ENCODE measurements at places on chromosomes 3 and 15.

GRCh38 chr15:91620229-91620628 is 233.3 kb upstream of the SLCO3A1 start:
- DNase-seq: no peak

- no peak for DNase-seq
Measured at GRCh38 chr15:35095941-35096340, 10.8 kb upstream of the NANOGP8 start.

GRCh38 chr3:134928819-134929218 is 133.8 kb downstream of the EPHB1 start:
- DNase-seq: no peak

DNA sequence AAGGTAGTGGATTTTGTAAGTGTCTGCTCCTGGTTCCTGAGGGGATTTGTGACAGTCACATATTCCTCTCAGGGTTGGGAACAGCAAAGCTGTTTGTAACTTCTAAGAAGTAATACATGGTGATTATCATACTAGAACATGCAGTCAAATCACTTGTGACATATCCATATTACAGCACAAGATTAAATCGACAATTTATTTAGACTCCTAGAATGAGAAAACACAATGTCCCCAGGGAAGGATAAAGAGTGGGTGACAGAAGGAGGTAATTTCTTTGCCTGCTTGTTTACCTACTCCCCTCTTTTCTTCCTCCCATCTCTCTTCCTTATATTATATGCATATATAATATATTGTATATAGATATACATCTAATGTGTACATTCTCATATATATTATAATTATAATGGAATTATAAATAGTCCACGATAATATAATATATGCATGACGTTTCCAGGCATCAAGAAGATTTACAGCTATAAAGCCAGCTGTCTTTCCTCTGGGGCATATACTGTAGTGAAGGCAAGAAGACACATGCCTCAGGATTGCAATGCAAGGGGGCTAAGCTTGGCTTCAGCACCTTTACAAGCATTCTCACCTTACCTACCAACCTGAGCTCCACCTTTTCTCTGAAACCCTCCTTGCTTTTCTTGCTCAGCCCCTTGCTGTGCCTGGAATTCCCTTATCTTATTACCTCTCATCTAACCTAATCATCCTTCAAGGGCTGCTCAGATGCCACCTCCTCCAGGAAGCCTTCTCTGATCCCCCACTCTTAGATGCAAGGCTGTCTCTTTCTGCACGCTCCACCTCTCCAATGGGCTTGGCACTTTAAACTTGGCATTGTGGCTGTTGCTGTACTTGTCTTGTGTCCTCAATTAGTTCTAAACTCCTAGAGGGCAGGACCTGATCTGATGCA is 73.1 kb upstream of the PIAS1 start:
- no peak for DNase-seq

DNA sequence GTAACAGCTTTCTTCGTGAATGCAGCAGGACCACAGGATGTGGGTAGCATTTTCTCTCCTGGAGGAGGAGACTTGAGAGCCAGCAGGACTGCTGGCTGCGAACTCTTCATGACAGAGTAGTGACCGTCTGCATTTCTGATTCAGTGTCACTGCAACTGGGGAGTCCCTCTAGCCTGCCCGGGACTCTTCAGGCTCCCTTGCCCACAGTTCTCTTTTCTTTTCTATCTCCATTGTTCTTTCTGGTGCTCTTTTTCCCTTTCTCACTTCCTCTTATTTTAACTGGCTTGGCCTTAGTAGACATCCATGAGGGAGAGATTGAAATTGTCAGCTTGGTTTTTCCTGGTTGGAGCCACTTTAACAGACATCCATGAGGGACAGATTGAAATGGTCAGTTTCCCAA is 49.9 kb upstream of the P2RY1 start:
- no peak for DNase-seq

DNA sequence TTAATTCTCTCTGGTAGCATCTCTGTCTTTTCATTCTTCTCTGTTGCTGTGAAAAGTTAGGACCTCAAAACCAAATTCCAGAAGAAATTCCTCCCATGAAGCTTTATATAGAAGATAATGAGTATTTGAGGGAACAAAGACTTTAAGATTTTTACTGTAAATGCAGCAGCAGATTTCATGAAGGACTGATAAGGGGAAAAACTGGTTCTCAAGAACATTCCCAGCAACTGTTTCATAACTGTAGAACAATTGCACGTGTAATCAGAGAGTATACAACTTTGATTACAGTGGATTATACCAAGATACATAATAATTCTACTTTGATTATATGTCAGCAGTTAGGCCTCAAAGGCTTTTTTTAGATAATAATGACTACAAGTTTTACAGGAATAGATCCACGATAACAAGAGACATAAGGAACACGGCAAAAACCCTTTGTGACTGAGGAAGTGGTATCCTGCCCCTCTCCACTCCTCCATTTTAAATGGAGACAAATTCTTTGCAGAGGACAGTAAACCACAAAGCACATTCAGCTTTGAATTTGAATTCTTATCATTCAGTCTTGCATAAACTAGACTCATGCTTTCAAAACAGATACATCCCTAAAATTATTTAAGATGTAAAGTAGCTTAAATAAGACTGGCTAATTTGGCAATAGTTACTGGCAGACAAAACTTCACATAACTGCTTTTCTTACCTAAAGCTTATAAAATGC is 42.9 kb upstream of the DIPK2A start:
- DNase-seq: no peak

DNA sequence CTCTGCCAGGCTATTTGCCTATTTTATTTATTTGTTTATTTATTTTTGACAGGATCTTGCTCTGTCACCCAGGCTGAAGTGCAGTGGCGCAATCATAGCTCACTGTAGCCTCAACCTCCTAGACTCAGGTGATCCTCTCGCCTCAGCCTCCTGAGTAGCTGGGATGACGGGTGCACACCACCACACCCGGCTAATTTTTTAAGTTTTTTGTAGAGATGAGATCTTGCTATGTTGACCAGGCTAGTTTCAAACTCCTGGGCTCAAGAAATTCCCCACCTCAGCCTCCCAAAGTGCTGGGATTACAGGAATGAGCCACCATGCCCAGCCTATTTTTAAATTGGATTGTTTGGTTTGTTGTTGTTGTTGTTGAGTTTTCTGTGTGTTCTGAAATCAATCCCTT is 5.5 kb downstream of the NDUFB5 start:
- no peak for DNase-seq

- no peak for DNase-seq
Measured at GRCh38 chr3:148827585-148827984, at the start of gene CPB1. Gene CPB1 (plus strand): TSS chr3:148827811. CDS start chr3:148827824, 13 bp downstream.

DNA sequence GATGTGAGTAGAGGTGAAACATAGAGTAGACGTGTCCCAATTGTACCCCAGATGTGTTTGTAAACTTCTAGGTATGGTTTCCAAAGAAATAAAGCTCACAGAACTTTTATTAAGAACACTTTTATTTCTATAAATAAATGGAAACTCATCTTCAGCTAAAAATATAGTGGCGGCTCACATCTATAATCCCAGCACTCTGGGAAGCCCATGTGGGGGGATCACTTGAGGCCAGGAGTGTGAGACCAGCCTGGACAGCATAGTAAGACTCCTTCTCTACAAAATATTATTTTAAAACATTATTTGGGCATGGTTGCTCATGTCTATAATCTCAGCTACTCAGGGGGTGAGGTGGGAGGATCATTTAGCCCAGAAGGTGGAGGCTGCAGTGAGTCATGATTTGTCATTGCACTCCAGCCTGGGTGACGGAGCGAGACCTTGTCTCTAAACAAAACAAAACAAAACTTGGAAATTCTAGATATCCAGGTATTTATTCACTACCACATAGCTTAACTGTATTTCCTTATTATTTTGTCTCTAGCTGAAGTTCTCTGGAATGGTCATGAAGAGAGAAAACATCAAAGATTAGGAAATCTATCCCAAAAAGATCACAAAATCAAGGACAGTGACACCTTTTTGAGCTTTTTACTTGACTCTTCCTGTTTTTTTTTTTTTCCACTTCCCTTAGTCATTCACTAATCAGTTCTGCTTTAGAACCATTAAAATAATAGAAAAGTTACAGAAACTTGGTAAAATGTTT is 258.1 kb downstream of the TIGIT start:
- DNase-seq: no peak

- DNase-seq: no peak
Measured at GRCh38 chr15:80323285-80323684, 71.3 kb upstream of the CTXND1 start.

Data from endothelial cell (in vitro differentiated cells).